GM23338 (cell line): ENCODE measurements at places on chromosomes 13 and 19.

DNA sequence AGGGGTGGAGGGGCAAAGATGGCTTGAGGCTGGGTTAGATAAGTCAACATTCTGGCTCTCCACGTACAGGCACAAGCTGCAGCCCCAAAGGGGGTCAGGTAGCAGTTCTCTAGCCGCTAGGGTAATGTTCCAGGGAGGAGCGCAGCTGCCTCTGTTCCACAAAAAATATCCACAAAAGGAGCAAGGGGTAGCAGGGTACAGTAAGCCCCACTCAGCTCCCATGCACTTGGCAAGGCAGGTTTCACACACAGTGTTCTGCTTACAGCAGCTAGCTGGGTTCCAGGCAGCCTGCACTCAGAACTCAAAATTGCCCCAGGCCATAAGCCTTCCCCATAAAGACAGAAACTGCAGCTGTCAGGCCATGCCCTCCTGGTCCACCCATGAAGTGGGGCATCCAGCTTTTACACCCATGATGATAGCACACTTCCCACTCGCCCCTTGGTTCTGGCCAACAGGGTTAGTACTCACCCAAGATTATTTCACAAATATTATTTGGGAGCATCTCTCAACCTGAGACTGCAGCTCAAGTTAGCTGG, 130.0 kb downstream of the CYSLTR2 start:
- no peak for DNase-seq

DNA sequence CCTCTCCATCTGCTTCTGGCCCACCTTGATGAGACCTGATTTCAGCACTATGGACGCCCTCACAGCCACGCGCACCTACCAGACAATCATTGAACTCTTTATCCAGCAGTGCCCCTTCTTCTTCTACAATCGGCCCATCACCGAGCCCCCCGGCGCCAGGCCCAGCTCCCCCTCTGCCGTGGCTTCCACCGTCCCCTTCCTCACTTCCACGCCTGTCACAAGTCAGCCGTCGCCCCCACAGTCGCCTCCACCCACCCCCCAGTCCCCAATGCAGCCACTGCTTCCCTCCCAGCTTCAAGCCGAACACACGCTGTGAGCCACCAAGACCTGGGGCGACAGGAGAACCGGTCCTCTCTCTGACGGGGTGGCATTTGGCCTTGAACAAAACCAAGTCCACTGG, 19.3 kb upstream of the NPAS1 start:
- no peak for DNase-seq

DNA sequence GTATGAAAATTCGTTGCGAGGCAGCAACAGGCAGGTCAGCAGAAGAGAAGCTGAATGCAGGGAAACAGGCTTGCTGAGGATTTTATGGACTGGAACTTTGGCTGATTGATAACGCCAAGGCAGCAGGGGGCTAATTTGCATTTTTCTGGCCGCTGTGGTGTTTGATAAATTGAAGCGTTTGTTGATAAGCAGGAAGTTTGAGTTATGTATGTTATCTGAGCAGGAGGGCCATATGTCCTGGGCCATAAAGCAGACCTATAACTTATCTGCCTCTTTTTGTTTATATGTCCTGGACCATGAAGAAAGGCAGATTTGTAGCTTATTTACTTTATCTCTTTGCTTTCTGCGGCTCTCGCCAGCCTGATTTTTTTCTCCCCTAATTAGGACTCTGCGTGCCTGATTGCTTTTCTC, 65.9 kb downstream of the ZNF627 start:
- DNase-seq = no peak

- DNase-seq = no peak
Measured at GRCh38 chr13:27404680-27405079, 19.7 kb upstream of the GTF3A start.

DNA sequence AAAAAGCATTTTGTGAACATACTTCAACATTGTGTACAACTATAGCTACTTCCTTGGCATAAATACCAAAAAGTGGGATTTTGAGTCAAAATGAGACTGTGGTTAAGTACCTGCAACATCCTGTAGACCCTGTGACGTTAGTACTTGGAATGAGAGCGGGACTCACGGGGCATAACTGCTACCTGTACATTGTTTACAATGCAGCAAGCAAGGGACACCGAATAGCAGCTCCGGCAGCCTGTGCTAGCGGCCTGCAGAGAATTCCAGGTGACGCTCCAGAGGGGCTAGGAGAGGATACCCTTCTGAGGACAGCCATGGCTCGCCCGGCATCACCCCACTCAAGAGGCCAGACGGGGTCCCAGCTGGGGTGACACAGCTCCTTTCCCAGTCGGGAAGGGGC, 824 bp upstream of the ZNF331 start:
- DNase-seq = no peak

DNA sequence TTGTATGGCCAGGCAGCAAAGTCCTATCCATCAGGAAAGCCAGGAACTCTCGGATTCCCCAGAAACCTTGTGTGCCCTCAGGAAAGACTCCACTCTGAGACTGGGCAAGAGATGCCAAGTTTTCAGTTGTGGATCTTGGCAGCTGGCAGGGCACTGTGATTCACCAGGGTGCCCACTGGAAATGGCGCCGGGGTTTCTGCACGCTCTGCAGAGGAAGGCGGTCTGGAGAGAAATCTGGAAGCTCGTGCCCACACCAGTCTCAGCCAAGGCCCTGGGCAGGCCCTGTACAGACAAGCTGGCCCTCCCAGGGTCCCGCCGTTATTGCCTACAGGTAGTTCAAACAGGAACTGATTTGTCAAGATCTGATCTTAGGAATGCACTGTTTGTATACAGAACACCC, 4.9 kb downstream of the NAPA start:
- no peak for DNase-seq

- DNase-seq = no peak
Measured at GRCh38 chr13:102028868-102029267, 373.0 kb downstream of the FGF14 start.

DNA sequence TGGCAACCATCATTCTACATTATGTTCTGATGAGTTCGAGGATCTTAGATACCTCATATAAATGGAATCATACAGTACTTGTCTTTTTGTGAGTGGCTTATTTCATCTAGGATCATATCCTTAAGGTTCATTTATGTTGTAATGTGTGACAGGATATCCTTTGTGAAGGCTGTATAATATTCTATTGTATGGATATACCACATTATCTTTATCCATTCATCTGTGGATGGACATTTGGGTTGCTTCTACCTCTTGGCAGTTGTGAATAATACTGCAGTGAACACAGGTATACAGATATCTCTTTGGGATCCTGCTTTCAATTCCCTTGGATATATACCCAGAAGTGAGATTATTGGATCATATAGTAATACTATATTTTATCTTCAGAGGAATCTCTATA, 33.2 kb upstream of the RFC3 start:
- DNase-seq = no peak
